Cortex of kidney (tissue), 1 donor: ENCODE measurements at places on chromosomes 7 and 10.

- no peak for DNase-seq
These were observed 12.6 kb downstream of the SMURF1 start for GRCh38 chr7:99131290-99131689.

GRCh38 chr7:44188480-44189225, 586 bp downstream of the GCK start:
- no peak for DNase-seq

GRCh38 chr10:66144016-66144415, 781.8 kb upstream of the LRRTM3 start:
- DNase-seq: no peak

DNA sequence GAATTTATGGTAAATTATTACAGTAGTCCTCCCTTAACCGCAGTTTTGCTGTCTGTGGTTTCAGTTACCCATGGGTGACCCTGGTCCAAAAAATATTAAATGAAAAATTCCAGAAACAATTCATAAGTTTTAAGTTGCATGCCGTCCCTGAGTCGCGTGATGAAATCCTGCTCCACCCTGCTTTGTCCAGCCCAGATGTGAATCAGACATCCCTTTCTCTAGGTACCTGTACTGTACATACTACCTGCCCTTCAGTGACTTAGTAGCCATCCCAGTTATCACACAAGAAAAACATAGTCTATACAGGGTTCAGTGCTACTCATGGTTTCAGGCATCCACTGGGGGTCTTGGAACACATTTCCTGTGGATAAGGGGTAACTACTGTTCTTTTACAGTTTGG, 20.5 kb upstream of the RHEB start:
- DNase-seq: no peak
